ENCODE measurements at places on chromosomes 12 and 14. TPM values are rescaled to one million over a fixed set of nuclear protein-coding genes. Genes with fewer than 3 reads are reported as not detected.

Gene SLC25A21
- 8.2 TPM for total RNA-seq

Gene TAS2R10
- total RNA-seq, result 0.37 TPM

Gene P2RX2
- total RNA-seq, result 0.17 TPM

Gene RNASE7
- total RNA-seq, result not detected

Gene GLIPR1L2
- total RNA-seq, result not detected

Gene PLA2G1B
- total RNA-seq, result not detected

Gene TSPAN9
- 19.1 TPM for total RNA-seq

Gene SIX6
- total RNA-seq, result not detected

Gene IFNG-AS1
- not detected for total RNA-seq

DNA sequence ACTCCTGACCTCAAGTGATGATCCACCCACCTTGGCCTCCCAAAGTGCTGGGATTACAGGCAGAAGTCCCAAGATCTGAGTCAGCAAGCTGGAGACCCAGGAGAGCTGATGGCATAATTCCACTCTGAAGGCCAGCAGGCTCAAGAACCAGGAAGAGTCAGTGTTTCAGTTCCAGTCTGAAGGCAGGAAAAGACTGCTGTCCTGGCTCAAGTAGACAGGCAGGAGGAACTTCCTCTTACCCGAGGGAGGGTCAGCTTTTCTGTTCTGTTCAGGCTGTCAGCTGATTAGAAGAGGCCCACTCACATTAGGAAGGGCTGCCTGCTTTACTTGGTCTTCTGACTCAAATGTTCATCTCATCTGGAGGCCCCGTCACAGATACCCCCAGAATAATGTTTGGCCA is 206.0 kb upstream of the MYL2 start:
- DNase-seq, result no peak

DNA sequence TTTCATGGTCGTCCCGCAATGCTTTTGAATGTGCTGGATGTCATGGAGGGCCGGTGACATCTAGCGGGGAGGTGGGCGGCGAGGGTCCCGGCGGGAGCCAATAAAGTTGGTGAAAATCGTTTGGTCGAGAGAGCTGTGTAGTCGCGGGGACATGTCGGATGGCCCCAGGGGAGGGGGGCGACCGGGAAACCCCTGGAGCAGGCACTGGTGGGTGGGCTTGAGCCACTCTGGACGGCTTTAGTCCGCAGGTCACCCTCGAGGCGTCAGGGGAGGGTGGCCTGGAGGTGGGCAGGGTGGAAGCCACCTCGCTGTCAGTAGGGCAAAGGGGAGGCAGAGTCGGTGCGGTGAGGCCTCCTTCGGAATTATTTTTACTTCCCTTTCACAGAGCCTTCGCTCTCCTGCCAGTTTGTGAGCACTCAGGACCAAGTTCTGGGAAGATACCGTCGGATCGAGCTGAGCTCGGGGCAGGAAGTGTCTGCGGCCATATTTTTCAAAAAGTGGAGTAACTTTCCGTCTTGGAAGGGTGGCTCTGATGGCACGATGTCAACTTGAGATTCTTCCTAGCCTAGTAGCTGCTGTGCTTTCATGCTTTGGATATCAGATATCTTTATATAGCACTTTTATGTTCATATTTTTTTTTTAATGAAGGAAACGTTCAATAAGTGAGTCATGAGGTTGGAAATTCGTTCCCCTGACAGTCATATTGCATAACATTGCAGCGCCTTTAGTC is 28.2 kb downstream of the WBP11 start:
- DNase-seq, result peak; percentile 26

- DNase-seq, result peak; percentile 96
Observed at GRCh38 chr12:124175704-124176103, 119.2 kb upstream of the RFLNA start.

GRCh38 chr14:80681651-80682050 is 259.9 kb downstream of the CEP128 start:
- no peak for DNase-seq

- peak; percentile 66 for DNase-seq
Observed at GRCh38 chr12:107990325-107990724, 138.8 kb upstream of the WSCD2 start.

GRCh38 chr12:91138337-91138920 is 27.1 kb upstream of the LUM start:
- DNase-seq, result no peak

GRCh38 chr12:82479511-82479910 is 121.2 kb downstream of the METTL25 start:
- no peak for DNase-seq

DNA sequence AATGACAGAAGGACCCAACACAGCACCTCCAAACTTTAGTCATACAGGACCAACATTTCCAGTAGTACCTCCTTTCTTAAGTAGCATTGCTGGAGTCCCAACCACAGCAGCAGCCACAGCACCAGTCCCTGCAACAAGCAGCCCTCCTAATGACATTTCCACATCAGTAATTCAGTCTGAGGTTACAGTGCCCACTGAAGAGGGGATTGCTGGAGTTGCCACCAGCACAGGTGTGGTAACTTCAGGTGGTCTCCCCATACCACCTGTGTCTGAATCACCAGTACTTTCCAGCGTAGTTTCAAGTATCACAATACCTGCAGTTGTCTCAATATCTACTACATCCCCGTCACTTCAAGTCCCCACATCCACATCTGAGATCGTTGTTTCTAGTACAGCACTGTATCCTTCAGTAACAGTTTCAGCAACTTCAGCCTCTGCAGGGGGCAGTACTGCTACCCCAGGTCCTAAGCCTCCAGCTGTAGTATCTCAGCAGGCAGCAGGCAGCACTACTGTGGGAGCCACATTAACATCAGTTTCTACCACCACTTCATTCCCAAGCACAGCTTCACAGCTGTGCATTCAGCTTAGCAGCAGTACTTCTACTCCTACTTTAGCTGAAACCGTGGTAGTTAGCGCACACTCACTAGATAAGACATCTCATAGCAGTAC is 64.6 kb downstream of the RAD52 start:
- no peak for DNase-seq

- no peak for DNase-seq
Observed at GRCh38 chr14:69665631-69666030, 54.2 kb downstream of the SUSD6 start.

DNA sequence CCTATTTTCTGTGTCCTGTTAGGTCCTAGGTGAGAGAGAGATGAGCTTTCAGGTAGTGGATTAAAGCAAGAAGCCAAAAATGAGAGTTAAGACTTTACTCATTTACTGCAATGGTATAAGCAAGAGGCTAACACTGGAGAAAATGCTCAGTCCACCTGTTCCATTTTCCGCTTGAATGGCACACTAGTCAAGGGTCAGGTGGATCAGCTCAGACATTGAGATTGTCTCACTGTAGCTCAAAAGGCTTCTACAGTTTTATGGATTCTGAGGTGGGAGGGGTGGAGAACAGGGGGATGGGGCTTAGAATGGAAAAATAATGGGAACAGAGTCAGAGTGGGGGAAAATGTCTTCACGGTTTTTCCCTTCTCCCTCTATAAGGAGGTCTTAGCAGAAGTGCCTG is 57.3 kb upstream of the MUCL1 start:
- no peak for DNase-seq

DNA sequence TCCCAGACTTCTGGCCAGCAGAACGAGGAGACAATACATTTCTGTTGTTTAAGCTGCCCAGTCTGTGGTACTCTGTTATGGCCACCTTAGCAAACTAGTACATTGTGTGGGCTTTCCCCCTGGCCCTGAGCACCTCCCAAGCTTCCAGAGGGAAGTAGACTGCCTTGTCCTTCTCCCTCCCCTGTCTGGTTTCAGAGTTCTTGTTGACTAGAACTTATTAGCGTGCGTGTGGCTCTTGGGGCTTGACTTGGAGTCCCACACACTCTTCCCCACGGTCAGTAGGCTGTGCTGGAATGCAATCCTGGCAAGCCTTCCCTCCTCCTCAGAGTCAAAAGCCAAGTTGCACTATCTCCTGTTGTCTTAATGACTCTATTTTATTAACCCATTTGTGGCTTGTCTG is 27.7 kb downstream of the FBLN5 start:
- DNase-seq, result no peak

DNA sequence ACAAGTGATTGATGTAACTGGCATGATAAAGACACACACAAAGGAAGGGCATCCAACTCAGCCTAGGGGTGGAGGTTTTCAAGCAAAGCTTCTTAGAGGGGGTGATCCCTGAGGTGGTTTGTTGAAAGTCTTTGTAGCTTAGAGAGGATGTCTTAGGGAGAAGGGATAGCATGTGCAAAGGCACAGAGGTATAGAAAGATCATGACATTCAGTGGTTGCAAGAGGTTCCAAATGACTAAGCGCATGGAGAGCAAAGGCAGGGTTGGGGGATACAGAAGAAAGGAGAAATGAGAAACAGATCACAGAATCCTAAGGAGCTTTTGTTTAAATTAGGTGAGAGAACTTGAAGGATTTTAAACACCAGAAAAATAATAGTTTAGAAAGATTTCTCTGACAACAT is 5.2 kb upstream of the CCT2 start:
- DNase-seq, result no peak

- no peak for DNase-seq
Observed at GRCh38 chr14:95935228-95935822, 58.7 kb downstream of the TUNAR start.

DNA sequence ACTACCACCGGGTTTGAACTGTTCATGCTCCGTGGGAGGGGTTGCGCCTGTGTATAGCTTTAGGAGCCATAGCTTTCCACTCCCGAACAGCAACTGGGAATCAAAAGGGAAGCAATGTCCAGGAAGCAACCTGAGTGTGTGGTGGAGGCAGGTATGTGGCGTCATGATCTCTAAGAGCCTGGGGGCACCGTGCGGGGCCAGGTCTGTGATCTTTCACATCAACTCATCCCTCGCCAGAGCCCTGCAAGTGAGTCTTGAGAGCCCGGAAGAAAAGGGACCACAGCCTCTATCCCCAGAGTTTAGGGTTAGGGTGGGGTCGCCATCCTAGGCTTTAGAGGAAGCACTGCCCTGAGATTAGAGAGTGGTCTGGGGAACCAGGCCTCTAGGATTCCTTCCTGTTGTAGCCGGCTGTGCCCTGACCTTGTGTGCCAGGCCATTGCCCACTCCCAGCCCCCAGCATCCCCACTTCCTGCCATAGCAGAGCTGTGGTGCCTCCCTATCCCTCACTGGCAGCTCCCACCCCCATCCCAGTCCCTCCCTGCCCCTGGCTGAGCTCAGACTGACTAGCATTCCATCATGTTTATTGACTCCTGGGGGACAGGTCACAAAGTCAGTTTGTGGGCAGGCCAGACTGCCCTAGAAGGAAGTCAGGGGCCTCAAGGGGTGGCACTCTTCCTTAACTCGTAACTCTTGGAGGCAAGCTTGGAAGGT is 745 bp upstream of the ADCY4 start:
- no peak for DNase-seq

DNA sequence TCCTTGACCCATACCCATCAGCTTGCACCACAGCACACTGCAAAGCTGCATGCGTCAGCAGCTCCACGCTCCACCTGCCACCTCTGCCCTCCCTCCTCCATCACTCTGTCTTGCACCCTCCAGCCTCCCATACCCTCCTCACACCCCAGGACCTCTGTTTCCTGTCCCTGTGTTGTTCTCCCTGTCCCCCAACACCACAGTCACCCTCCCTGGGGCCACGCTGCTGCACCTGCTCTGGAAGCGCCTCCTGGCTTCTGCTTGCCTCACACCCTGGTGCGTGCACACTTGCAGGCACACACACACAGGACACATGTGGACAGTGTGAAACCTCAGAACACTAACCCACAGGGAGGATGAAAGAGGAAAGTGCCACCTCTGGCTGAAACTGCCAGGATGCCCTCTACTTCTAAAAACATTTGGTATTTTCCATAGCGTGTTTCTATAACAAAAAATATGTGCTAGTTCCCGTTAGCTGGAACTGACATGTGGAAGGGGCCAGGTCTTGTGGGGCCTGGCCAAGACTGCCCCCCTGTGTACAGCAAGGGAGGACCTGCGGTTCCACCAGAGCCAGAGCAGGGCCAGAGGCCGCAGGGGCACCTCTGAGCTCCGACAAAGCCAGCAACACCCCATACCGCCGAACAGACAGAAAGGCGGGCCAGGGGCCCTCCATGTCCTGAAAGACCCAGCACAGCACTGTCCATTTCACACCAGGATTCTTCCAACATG is 10.0 kb downstream of the BRF1 start:
- DNase-seq, result no peak

GRCh38 chr12:114316076-114316475 is 89.9 kb downstream of the TBX5 start:
- DNase-seq, result no peak

GRCh38 chr12:89493670-89494302 is 30.8 kb downstream of the GALNT4 start:
- no peak for DNase-seq

DNA sequence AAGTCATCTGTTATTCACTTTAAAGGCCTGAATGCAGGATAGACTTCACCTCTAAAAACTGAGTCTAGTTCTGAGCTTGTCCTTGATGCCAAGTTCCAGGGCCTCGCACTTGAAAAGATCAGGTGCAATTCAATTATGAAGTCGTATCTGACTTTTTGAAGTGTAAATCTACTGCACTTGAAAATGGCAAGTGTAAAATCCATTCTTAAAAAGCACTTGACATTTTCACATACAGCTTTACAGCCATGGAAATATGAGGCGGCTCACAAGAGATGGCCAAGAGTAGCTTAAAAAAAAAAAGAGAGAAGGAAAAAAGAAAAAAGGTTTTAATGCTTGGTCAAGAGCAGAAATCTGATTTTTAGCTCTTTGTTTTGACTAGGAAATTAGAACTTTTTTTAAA is 172.5 kb downstream of the GXYLT1 start:
- no peak for DNase-seq

GRCh38 chr12:124006085-124006845 is 33.2 kb downstream of the ZNF664 start:
- no peak for DNase-seq

- no peak for DNase-seq
Observed at GRCh38 chr12:95551305-95551704, at the start of gene USP44. TSS of gene USP44 (minus strand) at chr12:95551476. CDS start at chr12:95534256, 17,220 bp downstream.

DNA sequence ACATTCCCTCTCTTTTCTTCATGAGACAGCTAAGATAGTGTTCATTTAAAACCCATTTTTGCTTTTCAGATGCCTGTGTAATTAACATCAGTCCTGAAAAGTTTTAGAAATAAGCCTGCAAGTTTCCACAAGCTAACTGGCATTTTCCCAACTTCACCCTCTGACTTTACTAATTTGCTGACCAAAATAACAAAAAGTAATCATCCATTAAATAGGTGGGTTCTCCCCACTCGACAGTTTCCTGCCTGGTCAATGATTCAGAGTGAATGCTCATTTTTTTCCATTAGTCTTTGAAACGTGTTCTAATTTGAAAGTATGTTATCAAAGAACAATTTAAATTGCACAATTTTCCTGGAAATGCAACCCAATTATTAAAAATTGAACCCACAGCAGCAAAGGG is 23.6 kb downstream of the NELL2 start:
- no peak for DNase-seq

GRCh38 chr14:24059841-24060388 is 8.1 kb downstream of the CARMIL3 start:
- no peak for DNase-seq

GRCh38 chr12:67482751-67483661 is 165.5 kb upstream of the DYRK2 start:
- DNase-seq, result peak; percentile 12

- DNase-seq, result no peak
Observed at GRCh38 chr12:111034886-111035577, 114.7 kb upstream of the MYL2 start.

All from G401 (cell line).